ENCODE measurements at places on chromosomes 16 and 17.

DNA sequence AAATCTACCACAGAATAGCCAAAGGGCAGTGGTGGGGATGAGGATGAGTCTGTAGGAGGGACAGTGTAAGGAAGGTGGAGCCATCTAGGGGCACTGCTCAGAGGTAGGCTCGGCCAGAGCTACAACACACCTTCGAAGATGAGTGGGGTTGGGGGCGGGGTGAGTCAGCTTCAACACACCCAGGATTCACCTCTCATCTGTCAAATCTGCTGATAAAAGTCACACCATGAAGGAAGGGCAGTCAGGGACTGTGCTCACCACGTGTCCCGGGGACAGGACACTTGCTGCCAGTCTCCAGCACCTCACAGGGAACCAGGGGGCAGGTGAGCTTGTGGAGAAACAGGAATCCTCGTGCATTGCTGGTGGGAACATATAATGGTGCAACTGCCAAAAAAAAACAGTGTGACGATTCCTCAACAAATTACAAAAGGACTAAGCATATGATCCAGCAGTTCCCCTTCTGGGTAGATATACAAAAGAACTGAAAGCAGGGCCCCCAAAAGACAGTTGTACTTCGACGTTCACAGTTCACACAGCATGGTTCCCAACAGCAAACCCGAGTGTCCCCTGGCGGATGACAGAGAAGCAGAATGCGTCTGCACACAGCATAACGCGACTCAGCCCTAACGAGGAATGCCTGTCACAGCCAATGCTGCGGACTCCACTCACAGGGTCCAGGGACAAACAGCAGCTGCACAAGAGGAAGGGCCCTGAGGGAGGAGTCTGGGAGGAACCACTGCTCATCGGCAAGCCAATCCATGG lies 133.1 kb downstream of the ANKRD11 start:
- no peak for DNase-seq

DNA sequence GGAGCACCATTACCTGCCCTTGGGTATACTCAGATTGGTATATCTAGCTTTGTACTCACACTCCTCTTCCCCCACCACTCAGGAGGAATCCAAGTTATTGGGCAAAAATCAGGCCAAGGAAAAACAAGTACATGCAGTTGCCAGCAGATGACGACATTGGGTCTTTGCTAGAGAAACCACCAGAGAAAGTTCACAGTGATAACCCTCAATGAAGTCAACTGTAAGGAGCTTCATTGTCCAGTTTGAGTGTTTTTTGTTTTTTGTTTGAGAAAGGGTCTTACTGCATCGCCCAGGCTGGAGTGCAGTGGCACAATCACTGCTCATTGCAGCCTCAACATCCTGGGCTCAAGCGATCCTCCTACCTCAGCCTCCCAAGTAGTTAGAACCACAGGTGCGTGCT lies 34.6 kb upstream of the TOX3 start:
- no peak for DNase-seq

DNA sequence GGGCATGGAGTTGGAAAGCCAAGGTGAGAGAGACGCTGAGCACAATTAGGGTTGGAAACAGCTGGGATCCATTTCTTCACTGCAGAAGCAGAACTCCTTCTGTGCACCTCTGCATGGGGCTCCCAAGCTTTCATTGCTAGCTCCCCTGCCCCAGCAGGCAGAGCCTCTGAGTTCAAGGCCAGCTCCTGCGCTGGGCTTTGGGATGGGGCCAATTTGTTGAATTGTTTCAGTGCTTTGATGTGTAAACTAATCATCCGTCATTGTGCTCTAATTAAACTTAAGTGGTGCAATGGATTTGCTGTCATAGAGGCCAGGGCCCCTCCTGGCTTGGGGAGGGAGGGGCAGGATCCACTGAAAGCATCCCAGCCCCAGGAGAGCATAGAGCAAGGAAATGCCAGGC lies 13.5 kb upstream of the LYRM9 start:
- DNase-seq, result no peak

- peak; percentile 35 for DNase-seq
Observed at GRCh38 chr17:48724251-48725003, 1.4 kb downstream of the PRAC2 start.

GRCh38 chr16:4519274-4520058 lies 19.1 kb downstream of the CDIP1 start:
- DNase-seq, result no peak

DNA sequence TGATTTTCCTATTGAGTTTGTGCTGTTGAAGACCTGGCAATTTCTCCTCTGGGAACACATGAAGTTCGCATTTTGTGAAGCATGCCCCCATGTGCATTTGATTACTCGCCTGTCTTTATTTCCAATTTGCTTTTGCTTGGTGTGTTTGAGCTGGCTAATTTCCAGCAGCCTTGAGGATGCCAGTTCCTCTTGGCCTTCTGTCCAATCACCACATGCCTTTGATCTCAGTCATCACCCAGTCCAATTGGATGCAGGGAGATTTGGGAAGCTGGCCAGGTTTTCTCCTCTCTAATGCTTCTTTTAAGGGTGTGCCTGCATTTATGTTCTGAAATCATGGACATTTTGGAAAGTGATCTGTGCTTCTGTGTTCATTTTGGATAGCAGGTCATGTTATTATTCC lies 3.8 kb upstream of the TMEM100 start:
- peak; percentile 47 for DNase-seq

DNA sequence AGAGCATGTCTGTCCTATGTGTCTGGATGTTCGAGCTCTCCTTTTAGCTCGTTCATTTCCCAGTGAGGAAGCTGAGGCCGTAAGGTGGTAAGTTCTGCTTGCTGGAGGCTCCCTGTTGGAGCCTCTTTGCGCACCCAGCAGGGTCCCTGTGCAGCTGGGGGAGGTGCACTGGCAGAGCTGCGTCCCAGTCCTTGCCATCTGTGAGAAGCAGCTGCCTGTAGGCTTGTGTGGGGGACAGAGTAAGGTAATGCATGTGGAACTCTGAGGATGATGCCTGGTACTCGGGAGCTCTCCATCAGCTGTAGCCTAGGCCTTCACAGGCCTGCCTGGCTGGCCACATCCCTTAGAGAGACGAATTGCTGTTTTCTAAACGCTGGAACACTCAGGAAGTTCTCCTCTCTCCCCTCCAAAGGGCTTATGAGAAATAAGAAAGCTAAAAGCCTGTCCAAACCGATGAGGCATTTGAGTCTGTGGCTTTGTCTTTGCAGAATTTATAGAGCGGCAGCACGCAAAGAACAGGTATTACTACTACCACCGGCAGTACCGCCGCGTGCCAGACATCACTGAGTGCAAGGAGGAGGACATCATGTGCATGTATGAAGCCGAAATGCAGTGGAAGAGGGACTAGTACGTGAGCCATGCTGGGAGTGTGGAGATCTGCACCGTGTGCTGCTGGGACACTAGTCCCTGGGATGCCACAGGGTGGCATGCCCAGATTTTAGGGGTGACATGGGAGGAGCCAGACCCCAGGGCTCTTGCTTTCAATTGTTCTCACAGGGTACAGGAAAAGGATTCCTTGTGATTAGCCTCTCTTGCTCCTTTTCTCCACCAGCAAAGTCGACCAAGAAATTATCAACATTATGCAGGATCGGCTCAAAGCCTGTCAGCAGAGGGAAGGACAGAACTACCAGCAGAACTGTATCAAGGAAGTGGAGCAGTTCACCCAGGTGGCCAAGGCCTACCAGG lies 1.6 kb downstream of the NDUFB10 start:
- no peak for DNase-seq

GRCh38 chr16:3142770-3143169 lies 7.9 kb downstream of the ZNF213 start:
- DNase-seq, result no peak

DNA sequence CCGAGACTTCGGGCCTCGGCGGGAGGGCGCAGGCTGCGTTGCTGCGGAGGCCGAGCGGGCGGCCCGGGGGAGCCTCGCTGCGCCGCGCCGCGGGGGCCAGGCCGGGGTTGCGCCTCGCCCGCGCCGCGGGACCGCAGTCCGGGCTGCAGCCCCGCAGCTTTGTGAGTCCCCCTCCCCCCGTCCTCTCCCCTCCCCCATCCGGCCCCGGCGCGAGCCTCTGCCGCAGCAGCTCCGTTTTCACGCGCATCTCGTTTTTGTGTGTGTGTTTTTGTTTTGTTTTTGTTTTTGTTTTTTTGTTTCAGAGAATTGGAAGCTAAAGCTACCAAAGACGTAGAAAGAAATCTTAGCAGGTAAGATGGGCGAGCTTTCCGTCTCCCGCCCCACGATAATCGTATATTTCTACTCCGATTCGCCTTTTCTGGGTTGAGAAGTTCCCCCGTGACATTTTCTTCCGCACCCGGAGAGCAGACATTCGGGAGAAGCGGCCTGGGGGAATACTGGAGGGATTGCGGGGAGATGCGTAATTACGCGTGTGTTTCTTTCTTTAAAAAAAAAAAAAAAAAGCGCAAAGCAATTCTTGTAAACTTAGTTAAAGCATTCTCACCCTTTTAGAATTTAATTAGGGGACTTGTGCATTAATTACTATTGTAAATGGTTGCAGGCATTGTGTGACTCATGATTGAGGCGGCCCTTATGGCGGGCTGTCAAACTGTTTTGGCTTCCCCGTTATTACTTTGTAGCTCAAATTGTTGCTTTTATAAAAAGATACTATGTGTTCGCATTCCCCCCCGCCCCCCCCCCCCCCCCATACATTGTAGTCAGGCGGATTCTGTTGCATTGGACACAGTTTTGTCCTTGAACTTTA lies 732 bp downstream of the TNRC6A start:
- DNase-seq, result no peak

- DNase-seq, result no peak
Observed at GRCh38 chr17:42347198-42347597, 41.0 kb downstream of the STAT3 start.

GRCh38 chr17:35630530-35631148 lies 43.5 kb downstream of the AP2B1 start:
- DNase-seq, result no peak

GRCh38 chr16:69859105-69859989 lies 91.8 kb upstream of the CLEC18A start:
- no peak for DNase-seq

GRCh38 chr17:1906662-1907101 lies 76.9 kb downstream of the RPA1 start:
- DNase-seq, result no peak

DNA sequence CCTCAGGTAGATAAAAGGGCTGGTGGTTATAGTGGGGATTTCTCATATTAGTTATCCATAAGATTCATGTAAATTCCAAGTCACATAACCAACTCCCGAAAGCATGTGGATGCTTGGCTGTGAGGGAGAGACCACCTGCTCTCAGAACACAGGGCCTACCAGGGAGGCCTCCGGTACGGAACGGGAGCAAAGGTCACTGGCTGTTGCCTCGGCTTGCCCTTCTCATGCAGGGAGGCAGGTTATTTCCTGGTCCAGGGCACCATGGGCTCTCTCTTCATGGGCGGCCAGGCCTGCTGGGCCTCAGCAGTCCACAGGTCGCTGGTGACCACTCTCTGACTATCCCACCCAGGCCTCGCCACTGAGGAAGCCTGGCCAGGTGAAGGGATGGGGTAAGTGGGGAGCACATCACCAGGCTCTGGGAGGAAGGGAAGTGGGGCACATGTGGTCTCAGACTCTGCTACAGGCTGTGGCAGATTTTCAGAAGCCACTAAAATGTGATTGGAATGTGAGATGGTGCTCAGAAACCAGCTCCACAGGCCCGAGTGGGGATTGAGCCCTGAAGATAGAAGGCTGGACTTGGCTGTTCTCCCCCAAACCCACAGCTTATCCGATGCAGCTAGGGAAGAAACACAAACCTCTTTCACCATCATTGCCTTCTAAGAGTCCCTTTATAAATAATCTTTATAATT lies 45.4 kb downstream of the HNF1B start:
- DNase-seq, result no peak

DNA sequence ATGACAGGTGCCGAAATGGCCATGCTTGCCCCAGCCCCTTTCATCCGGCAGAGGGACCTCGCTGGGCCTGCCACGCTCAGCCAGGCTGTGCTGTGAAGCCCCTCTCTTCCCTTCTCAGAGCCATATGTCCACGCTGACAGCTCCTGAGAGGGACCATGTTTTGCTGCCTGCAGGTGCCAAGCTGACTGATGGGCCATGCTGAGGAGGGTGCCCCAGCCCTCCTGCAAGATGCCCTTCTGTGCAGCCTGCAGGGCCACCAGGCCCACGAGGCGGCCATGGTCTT lies 33.1 kb upstream of the CDH15 start:
- no peak for DNase-seq

GRCh38 chr16:89845417-89845816 lies 17.1 kb downstream of the SPIRE2 start:
- DNase-seq, result no peak

- no peak for DNase-seq
Observed at GRCh38 chr17:376936-377863, 24.6 kb upstream of the RPH3AL start.

GRCh38 chr17:10087355-10087754 lies 111.1 kb downstream of the GAS7 start:
- DNase-seq, result no peak

GRCh38 chr17:10050597-10051101 lies 145.6 kb upstream of the RCVRN start:
- DNase-seq, result no peak

DNA sequence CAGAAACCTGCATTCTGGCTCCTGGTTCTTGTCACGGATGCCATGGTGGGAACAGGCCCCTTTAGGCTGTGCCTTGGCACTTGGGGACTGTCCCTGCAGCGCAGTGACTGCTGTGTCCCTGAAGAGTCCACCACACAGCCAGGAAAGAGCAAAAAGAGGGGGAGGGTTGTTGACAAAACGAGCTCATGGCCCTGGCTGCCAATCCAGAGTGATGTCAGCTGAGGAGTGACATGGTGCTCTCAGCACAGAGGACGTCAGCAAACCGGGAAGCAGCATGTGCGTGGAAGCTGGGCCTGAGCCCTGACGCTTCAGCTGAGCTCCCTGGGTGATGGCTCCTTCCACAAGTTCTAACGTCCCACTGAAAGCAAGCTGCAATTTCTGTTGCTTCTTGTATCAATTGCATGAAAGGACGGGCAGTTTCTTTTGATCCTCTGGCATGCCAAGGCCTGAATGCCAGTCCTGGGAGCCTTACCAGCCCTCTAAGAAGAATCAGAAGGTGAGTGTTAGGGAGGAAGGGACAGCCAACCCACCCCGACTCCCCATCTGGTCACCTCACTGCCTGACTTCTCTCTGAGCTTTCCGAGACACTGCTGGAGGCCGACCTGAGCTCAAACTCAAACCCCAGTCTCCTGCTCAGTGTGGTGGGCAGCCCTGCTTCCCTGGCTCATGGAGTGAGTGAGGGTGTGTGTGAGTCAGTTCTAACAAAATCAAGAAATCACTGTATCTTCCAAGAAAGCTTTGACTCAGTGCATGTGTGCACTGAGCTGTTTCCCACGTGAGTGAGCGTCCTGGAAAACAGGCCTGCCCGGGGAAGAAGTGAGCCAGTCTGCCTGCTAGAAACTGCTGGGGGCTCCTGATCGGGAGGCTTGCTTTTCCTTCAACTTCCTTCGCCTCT lies 14.7 kb upstream of the WNT3 start:
- DNase-seq, result no peak

DNA sequence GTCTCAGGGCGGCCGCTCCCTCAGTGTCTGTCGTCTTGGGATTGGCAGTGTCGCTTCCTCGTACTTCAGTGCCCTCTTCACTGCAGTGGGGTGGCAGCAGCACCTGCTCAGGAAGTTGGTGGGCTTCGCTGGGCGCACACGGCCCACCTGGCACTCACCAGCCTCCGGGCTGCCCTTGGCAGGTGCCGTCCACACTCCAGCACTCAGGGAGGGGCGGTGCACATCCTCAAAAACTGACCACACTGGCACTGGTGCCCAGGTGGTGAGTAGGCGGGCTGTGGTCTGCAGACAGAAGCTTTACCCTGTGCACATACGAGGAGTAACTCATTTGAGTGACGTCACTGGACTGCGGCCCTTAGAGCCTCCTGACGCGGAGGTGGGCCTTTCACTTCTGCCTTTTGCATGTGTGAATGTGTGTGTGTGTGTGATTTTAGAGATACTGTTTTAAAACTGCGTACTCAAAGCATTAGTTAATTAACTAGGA lies 94.6 kb downstream of the BANP start:
- DNase-seq, result no peak

- no peak for DNase-seq
Observed at GRCh38 chr17:21297597-21297996, 13.1 kb downstream of the MAP2K3 start.

All from NCI-H2081 treated with DMSO at 0.1 percent for 48 hours (cell line).